ENCODE measurements at places on chromosomes 2 and 18.

- no peak for DNase-seq
Observed at GRCh38 chr18:67074309-67074708, 442.2 kb downstream of the DSEL start.

GRCh38 chr2:98769784-98770183, 38.9 kb upstream of the MGAT4A start:
- DNase-seq, result no peak

DNA sequence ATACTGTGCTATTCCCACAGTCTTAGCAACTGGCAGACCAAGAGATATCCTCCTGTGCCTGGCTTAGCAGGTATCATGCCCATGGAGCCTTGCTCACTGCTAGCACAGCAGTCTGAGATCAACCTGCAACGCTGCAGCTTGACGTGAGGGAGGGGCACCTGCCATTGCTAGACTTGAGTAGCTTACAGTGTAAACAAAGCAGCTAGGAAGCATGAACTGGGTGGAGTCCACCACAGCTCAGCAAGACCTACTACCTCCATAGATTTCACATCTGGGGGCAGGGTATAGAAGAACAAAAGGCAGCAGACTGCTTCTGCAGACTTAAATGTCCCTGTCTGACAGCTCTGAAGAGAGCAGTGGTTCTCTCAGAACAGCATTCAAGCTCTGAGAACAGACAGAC, 74.8 kb downstream of the AKAIN1 start:
- DNase-seq, result no peak

GRCh38 chr2:216236486-216236885, 127.3 kb downstream of the XRCC5 start:
- DNase-seq, result no peak

- DNase-seq, result no peak
Observed at GRCh38 chr2:184031402-184032147, 566.8 kb upstream of the ZNF804A start.

DNA sequence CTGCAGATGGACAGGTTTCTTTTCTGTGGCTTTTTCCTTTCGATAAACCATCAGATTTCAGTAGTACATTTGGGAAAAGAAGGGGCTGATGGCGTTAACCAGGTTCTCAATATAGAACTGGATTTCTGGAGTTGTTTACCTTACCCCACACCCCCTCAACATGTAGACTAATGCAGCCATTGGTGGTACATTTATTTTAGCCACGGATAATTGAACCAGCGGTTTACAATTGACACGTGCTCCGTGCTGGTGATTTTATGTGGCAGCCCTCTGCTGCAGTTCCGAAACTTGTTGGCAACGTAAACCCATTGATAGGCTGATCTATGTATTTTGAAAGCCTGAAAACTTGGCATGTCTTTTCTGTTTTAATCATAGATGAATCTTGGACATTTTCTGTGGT, 5.4 kb downstream of the SOX11 start:
- DNase-seq, result no peak

GRCh38 chr2:181128199-181128598, 147.8 kb downstream of the UBE2E3 start:
- no peak for DNase-seq

DNA sequence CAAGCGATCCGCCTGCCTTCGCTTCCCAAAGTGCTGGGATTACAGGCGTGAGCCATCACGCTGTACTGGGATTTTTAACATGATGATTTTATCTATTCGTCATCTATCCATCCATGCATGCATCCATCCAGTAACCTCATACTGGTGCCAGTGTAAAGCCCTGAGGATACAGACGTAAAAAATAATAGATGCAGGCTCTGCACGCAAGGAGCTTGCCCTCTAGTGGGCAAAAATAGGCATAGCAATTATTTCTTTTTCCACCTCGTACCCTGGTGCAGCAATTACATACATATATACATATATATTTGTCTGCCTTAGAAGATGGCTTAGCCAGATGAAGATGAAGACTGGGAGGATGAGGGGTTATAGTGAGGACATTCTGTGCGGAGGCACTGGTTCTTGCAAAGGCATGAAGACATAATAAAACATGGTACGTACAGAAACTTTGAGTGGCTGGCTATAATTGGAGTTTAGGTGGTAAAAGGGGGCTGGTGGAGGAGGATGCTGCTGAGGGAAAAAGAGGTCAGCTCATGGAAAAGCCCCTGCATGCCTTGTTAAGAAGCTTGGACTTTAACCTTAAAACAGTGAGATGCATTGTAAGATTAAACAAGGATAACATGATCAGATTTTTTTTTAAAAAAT, 19.6 kb upstream of the RPIA start:
- DNase-seq, result peak; percentile 54

DNA sequence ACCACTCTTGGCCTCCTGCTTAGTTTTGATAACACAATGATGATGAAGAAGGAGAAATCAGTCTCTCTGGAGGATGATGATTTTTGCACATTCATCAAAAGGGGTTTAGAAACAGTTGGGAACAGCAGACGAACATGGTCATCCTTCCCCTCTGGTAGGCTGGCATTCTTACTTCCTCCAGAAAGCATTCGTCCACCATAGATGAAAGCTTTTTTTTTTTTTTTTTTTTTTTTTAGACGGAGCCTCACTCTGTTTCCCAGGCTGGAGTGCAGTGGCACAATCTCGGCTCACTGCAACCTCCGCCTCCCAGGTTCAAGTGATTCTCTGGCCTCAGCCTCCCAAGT, 43.5 kb upstream of the TTC39C start:
- DNase-seq, result no peak

GRCh38 chr2:30516166-30516565, 69.1 kb downstream of the LCLAT1 start:
- no peak for DNase-seq

- peak; percentile 82 for DNase-seq
Observed at GRCh38 chr2:200479692-200480265, 30.1 kb downstream of the KCTD18 start.

DNA sequence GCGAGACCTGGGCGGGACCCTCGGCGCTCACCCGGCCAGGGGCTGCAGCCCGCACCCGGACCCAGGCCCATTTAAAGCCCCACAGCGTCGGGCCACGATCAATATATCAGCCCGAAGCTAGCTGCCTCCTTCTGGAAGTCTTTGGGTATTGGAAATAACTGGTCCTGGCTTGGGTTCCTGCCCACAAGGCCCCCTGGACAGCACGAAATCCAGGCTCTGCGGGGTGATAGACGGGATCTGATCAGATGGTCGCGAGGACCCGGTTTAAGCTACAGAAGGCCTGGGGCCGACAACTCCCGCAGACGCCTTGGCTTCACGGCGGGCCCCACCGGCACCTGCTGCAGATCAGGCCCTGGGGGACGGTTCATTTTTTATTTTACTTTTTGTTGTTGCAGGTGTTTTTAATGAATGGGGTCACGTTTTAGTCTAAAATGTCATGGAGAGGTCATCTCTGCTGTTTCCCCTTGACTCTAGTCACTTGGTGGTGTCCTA, 362 bp upstream of the PSTPIP2 start:
- no peak for DNase-seq

DNA sequence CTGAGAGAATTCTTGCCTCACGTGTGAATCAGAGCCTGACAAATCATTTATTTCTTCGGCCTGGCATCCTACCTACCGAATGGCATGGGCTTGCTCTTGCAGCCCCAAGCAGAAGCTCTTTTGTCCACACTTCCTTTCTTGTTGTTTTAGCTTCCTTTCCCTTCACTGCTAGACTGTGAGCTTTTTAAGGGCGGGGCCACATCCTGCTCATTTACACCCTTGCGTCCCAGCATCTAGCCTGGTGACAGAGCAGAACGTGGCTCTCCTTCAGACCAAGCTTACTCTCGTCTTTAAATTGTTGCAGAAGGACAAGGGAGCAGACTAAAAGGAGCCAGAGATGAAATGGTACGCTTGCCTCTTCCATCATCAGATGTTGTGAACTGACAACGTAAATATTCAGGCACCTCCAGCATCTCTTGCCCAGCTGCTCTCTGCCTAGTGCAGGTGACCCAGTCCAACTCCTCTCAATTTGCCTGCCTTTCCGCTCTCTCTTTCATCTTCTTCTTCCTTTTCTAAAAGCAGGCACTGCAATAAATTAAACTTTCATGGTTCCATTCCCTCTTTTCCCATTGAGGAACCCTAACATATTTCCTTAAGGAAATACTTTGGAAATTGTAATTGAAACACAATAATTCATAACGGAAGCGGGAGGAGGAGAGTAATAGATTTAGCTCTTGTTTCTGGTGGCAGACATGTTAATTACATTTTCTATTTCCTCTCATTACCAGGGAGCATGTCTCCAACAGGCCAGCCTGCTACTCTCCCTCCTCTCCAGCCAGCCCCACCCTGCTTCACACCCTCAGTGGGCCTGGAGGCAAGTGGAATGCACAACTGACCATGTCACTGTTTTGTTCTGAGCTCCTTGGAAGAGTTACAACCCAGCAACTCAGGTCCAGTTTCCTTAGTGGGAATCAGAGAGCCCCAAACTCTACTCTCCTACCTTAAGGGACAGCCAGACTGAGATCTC, 228.1 kb upstream of the TRIB2 start:
- no peak for DNase-seq

- DNase-seq, result no peak
Observed at GRCh38 chr2:226691255-226691654, 108.4 kb downstream of the IRS1 start.

GRCh38 chr2:23418461-23418911, 33.5 kb downstream of the KLHL29 start:
- DNase-seq, result peak; percentile 82
